WTC11 (cell line): ENCODE measurements at places on chromosomes 1 and 21.
A peak's percentile ranks its signal among the peaks of the same experiment; 100 is the strongest.

- no peaks in the 10 kb centered on the region for H3K36me3 ChIP-seq
- H3K4me3 ChIP-seq: no peak overlapping the region
- H3K4me1 ChIP-seq: peaks cover 17% of the 10 kb centered on the region
- H3K27ac ChIP-seq: no peak overlapping the region
- no peaks in the 10 kb centered on the region; the same call in 1 of the 2 replicates for H3K27me3 ChIP-seq
- DNase-seq: no peak
These were observed 84.2 kb upstream of the S1PR1 start for GRCh38 chr1:101152633-101153032.

GRCh38 chr1:111219557-111220286 is 7.8 kb upstream of the CHI3L2 start:
- no peaks in the 10 kb centered on the region for H3K27me3 ChIP-seq
- no peaks in the 10 kb centered on the region for H3K36me3 ChIP-seq
- 0 out of 2 replicates have a peak overlapping the region, but pooled peaks have one; percentile 3 for H3K27ac ChIP-seq
- peaks cover 56% of the 10 kb centered on the region for H3K4me1 ChIP-seq

GRCh38 chr1:19860418-19860817 is 21.8 kb upstream of the OTUD3 start:
- H3K27ac ChIP-seq: no peak overlapping the region
- peaks cover 28% of the 10 kb centered on the region for H3K27me3 ChIP-seq
- DNase-seq: no peak
- peaks cover 5% of the 10 kb centered on the region for H3K36me3 ChIP-seq
- no peaks in the 10 kb centered on the region for H3K4me1 ChIP-seq

GRCh38 chr1:27632387-27633297 is 2.3 kb downstream of the FGR start:
- H3K4me3 ChIP-seq: no peak overlapping the region; the same call in 1 of the 2 replicates
- H3K36me3 ChIP-seq: no peaks in the 10 kb centered on the region
- no peak overlapping the region for H3K27ac ChIP-seq
- H3K27me3 ChIP-seq: peaks cover 46% of the 10 kb centered on the region
- no peak for DNase-seq
